Fibroblast of lung (primary cell): ENCODE measurements at places on chromosomes 11 and 22. TPM values are rescaled to one million over a fixed set of nuclear protein-coding genes. Genes with fewer than 3 reads are reported as not detected.

The CREB3L1 gene
- polyA plus RNA-seq = 18.8 and 31.2 TPM in 2 replicates

The SCUBE1 gene
- polyA plus RNA-seq = not detected in 2 replicates

The MRGPRF gene
- 47.5 and 88.1 TPM in 2 replicates for polyA plus RNA-seq

The OR51B4 gene
- not detected in 2 replicates for polyA plus RNA-seq

The ARFGAP3 gene
- polyA plus RNA-seq = 63.9 and 74.1 TPM in 2 replicates

The SYT13 gene
- polyA plus RNA-seq = not detected in 2 replicates

The GGTLC2 gene
- not detected in 2 replicates for polyA plus RNA-seq

DNA sequence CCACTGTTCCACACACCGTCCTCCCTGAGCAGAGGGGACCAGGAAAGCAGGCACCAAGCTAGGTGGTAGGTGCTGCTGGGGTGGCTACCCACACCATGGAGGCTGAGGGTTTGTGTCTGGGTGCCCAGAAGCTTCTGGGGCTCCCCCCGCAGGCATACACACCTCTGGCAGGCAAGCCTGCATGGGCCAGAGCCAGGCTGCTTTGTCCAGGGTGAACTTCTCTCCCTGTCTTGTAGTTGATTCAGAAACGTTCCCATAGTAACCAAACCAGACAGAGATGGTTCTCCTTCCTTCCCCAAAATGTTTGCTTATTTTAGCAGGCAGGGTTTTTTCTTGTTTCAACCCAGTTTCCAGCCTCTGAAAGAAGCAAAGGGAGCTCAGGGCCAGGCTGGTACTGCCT, 40.9 kb upstream of the SUSD2 start:
- H3K36me3 ChIP-seq = no peaks in the 10 kb centered on the region
- H3K4me1 ChIP-seq = peaks cover 25% of the 10 kb centered on the region
- DNase-seq = no peak
- no peaks in the 10 kb centered on the region for H3K27me3 ChIP-seq
- H3K27ac ChIP-seq = no peak overlapping the region

DNA sequence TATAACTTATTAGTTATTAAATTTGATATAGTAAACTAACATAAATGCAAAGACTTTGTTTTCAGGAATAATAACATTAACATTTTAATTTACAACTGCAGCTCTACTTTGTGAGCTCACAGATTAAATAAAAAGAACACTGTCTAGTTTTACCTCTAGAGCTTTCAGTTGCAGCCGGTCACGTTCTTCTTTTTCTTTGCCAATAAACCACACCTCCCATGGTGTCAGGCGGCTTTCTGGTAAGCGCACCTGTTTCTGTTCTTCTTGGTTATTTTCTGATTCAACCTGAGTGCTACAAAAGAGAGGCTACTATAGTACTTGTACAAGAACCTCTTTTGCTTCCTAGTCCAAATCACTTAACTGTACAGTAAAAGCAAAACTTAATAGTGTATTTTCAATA, 5.8 kb downstream of the CCDC34 start:
- no peak overlapping the region for H3K27ac ChIP-seq
- H3K27me3 ChIP-seq = no peaks in the 10 kb centered on the region
- DNase-seq = no peak

DNA sequence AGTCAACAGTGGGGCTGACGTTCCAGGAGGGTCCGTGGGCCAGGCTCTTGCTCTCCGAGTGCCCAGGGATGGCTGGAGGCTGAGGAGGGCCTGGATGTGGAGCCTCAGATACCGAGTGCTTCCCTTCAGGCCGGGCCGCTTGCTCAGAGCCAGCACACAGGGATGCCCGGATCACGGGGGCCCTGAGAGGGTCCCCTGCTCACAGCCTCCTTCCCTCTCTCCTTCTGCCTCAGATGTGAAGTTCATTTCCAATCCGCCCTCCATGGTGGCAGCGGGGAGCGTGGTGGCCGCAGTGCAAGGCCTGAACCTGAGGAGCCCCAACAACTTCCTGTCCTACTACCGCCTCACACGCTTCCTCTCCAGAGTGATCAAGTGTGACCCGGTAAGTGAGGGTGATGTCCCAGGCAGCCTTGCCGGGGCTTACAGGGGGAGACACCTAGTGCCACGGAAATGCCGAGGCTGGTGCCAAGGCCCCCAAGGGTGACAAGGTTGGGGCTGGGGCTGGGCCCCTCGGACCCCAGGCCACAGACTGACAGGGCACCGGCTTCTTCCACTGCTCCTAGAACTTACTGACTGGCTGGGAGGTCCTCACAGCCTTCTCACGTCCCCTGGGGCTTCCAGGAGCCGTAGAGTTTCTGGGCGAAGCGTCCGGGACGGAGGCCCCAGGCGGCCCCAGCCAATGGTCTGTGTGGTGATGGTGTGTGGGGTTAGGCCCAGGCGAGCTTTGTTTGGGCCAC, 7.0 kb downstream of the CCND1 start:
- no peaks in the 10 kb centered on the region for H3K27me3 ChIP-seq
- H3K27ac ChIP-seq = peak overlapping the region; percentile 13
- H3K4me1 ChIP-seq = peaks cover 13% of the 10 kb centered on the region

DNA sequence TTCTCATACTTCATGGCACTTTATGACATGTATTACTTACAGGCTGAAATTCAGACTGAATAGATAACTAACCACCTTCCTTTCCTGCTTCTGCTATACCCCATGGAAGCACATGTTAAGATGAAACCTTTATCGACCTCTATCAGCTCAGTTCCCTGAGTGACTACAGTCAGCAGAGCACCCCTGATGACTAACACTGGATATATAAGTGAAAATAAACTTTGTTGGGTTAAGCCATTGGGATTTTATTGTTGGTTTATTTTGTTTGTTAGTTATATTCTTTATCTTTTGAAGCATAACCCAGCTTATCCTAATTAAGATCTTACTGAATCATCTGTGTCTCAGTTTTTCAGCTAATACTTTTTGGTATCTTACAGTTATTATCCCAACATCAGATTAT, 23.0 kb upstream of the MAML2 start:
- no peaks in the 10 kb centered on the region for H3K27me3 ChIP-seq
- H3K4me3 ChIP-seq = no peak overlapping the region
- no peak for DNase-seq
- no peaks in the 10 kb centered on the region for H3K4me1 ChIP-seq
- H3K36me3 ChIP-seq = no peaks in the 10 kb centered on the region
- H3K27ac ChIP-seq = no peak overlapping the region

- no peak overlapping the region for H3K27ac ChIP-seq
- peaks cover 5% of the 10 kb centered on the region for H3K36me3 ChIP-seq
- no peaks in the 10 kb centered on the region for H3K27me3 ChIP-seq
- no peak for DNase-seq
- H3K4me3 ChIP-seq = no peak overlapping the region
- H3K4me1 ChIP-seq = no peaks in the 10 kb centered on the region
Observed at GRCh38 chr11:13357232-13357631, 79.6 kb downstream of the BMAL1 start.

DNA sequence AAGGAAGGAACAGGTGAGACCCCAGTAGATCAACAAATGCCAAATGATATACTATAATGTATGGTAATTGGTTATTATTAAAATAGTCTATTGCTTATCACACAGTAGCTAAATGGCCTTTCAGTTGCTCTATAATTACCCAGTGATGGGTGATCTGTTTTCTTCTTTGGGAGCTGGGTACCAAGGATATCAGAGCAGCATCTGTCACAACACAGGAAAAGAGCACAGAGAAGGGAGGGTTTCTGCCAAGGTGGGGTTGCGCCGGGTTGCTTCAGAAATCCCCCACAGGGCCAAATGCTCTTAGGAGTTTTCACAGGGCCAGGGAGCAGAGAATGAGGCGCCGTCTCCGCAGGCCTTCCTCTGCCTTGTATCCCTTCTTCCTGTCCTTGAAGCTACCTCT, 469.4 kb downstream of the INSC start:
- H3K27me3 ChIP-seq = no peaks in the 10 kb centered on the region
- H3K27ac ChIP-seq = no peak overlapping the region
- DNase-seq = no peak
- H3K36me3 ChIP-seq = no peaks in the 10 kb centered on the region

DNA sequence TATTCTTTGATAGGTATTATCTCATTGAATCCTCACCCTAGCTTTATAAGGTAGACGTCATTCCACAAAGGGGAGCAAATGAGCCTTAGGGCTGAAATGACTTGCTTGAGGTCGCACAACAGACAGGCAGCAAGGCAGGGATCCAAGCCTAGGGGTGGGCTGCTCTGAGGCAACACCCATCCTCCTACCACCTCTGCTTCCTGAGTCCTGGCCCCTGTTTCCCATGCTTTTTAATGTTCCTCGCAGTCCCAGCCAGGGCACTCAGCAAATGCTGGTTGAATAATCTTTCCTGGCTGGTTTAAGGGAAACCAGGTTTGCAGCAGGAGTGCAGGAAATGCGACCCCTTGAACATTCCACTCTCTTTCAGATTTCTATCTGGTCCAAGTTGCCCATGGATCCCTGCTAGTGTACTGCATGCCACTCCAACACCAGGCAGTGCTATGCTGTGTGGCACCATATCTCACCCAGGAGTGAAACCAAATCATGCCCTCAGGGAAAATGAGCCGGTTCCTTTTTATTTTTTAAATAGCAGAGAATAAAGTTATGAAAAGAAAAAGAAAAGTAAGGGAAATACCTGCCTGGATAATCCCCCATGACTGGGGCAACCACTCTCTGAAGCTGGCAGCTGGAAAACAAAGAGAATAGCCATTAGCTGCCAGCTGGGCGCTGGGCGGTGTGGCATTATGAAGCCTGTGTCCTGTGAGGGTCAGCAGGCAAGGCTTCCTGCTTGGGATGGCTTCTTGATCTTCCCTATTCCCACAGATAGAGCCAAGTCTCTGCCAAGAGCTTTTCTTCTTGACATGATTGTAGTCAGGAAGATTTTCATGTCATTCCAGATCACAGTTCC, 21.8 kb downstream of the MICAL2 start:
- DNase-seq = no peak
- H3K27me3 ChIP-seq = no peaks in the 10 kb centered on the region
- peaks cover 12% of the 10 kb centered on the region for H3K4me1 ChIP-seq
- H3K4me3 ChIP-seq = no peak overlapping the region
- peaks cover 3% of the 10 kb centered on the region for H3K36me3 ChIP-seq
- no peak overlapping the region for H3K27ac ChIP-seq

- no peak overlapping the region for H3K27ac ChIP-seq
- H3K4me1 ChIP-seq = no peaks in the 10 kb centered on the region
- H3K36me3 ChIP-seq = no peaks in the 10 kb centered on the region
- H3K27me3 ChIP-seq = no peaks in the 10 kb centered on the region
Observed at GRCh38 chr11:128814856-128815705, 52.0 kb downstream of the KCNJ1 start.

- DNase-seq = no peak
- no peak overlapping the region for H3K27ac ChIP-seq
- H3K36me3 ChIP-seq = no peaks in the 10 kb centered on the region
- H3K4me3 ChIP-seq = no peak overlapping the region
- H3K4me1 ChIP-seq = no peaks in the 10 kb centered on the region
Observed at GRCh38 chr11:31141789-31142188, 227.8 kb downstream of the DCDC1 start.

DNA sequence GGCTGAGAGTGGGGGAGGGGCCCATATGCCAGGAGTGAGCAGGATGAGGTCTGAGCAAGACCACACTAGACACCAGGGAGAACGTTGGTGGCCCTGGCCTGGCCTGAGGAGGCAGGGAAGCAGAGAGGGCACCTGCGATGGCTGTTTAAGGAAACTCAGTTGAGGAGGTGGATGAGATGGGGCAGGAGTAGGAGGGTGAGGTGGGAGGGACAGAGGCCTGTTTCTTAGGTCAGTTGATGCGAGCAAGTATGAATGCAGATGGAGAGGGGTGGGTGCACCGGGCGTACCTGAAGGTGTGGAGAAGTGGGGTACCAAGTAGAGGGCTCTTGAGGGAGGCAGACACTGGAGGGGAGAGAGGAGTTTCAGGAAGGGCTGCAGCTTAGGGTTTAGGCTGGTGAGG, 10.6 kb upstream of the MPPED1 start:
- no peaks in the 10 kb centered on the region for H3K27me3 ChIP-seq
- DNase-seq = no peak
- no peak overlapping the region for H3K27ac ChIP-seq
- no peaks in the 10 kb centered on the region for H3K4me1 ChIP-seq
- no peaks in the 10 kb centered on the region for H3K36me3 ChIP-seq

- DNase-seq = peak; percentile 89
- H3K27ac ChIP-seq = no peak overlapping the region
- peak overlapping the region; percentile 48 for H3K4me3 ChIP-seq
- no peaks in the 10 kb centered on the region for H3K4me1 ChIP-seq
- H3K27me3 ChIP-seq = no peaks in the 10 kb centered on the region
Observed at GRCh38 chr11:102279641-102280170, 37.6 kb upstream of the BIRC3 start.

GRCh38 chr11:81394311-81394710, 1339.4 kb downstream of the FAM181B start:
- H3K4me1 ChIP-seq = no peaks in the 10 kb centered on the region
- H3K27me3 ChIP-seq = no peaks in the 10 kb centered on the region
- no peak overlapping the region for H3K4me3 ChIP-seq
- DNase-seq = no peak
- no peaks in the 10 kb centered on the region for H3K36me3 ChIP-seq

DNA sequence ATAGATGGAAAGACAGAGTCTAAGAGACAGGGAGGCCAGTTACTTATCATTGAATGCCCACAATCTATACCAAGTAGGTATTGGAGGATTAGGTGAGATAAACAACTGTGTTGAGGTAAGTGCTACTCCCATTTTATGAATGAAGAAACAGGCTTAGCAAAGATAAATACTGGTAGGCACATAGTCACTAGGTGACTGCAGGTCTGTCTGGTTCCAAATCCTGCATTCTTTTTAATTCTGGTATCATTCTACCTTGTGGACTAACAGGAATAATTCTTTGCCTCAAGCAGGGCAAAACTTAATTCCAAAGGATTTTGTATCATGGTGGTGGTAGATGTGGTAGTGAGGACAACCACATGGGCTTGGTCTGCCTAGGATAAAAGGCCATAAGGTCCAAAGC, 28.4 kb downstream of the RNF169 start:
- no peaks in the 10 kb centered on the region for H3K27me3 ChIP-seq
- no peak for DNase-seq
- no peak overlapping the region for H3K27ac ChIP-seq
- no peaks in the 10 kb centered on the region for H3K36me3 ChIP-seq
- H3K4me3 ChIP-seq = no peak overlapping the region

- no peak overlapping the region for H3K27ac ChIP-seq
- no peak for DNase-seq
- no peaks in the 10 kb centered on the region for H3K36me3 ChIP-seq
- no peaks in the 10 kb centered on the region for H3K4me1 ChIP-seq
- H3K4me3 ChIP-seq = no peak overlapping the region
- H3K27me3 ChIP-seq = no peaks in the 10 kb centered on the region
Observed at GRCh38 chr11:61742391-61742790, 10.0 kb upstream of the MYRF start.

DNA sequence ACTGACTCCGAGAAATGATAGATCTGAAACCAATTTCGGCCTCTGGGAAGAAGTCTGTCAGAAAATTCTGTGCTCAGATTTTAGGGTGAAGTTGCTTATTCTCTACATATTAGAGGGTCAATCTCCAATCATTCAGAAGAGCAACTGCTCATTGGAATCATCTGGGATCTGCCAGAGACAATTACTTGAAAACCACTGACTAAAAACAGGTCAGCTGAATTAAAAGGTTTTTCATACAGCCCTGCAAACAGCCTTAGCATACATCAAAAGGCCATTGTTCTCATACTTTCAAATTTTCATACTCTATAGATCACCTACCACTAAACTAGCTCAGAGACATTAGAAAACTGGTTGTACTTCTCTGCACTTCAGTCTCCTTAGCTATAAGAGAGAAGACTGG, 289.7 kb upstream of the PITPNB start:
- H3K4me1 ChIP-seq = no peaks in the 10 kb centered on the region
- H3K27ac ChIP-seq = no peak overlapping the region
- no peak overlapping the region for H3K4me3 ChIP-seq
- no peaks in the 10 kb centered on the region for H3K36me3 ChIP-seq
- H3K27me3 ChIP-seq = no peaks in the 10 kb centered on the region

GRCh38 chr11:117000014-117000737, 98.1 kb downstream of the SIK3 start:
- DNase-seq = no peak
- H3K27me3 ChIP-seq = no peaks in the 10 kb centered on the region
- H3K4me1 ChIP-seq = no peaks in the 10 kb centered on the region
- H3K27ac ChIP-seq = no peak overlapping the region
- H3K36me3 ChIP-seq = no peaks in the 10 kb centered on the region
